ENCODE measurements at places on chromosomes 12 and 14. TPM values are rescaled to one million over a fixed set of nuclear protein-coding genes. Genes with fewer than 3 reads are reported as not detected.

- no peak for DNase-seq
These were observed 95.5 kb downstream of the ARF6 start for GRCh38 chr14:49988080-49988990.

RPL10L gene
- total RNA-seq = not detected

DNA sequence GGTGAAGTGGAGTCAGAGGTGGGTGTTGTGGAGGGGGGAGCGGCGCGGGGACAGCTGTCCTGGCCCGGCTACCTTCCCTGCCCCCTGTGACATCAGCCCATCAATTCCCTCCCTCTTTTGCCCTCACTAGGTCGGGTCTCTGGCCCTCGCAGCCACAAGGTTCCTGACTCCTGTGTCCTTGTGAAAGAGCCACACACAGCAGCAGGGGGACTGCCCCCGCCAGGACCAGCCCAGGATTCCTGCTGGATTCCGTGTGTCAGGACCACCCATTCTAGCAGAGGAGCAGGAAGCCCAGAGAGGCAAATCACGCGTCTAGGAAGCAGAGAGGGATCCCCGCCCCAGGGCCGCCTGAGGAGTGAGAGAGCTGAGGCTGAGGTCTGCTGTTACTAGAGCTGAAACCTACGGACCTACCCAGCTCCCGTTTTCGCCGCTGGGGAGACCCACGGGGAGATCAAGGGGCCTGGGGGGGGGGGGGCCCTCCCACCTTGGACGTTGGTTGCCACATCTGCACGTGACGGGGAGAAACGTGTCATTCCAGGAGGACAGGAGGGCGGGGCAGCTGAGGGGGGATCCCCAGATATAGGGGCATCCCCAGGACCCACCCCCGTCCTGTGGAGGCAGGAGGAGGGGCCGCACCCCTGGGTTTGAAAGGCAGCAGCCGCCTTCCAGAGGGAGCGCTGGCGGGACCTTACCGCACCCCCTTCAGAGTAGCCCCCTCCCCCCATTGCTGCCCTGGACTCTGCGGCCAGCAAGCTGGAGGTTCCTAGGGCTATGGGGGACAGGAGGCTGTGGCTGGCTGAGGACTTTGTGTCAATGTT is 12.5 kb upstream of the INF2 start:
- DNase-seq = peak; percentile 49

CATSPERB gene
- 0.37 TPM for total RNA-seq

RNF212B gene
- total RNA-seq = not detected

- DNase-seq = no peak
These were observed 61.2 kb downstream of the NOC4L start for GRCh38 chr12:132205271-132206045.
